AG20443 (cell line): ENCODE measurements at places on chromosomes 7 and 10.

DNA sequence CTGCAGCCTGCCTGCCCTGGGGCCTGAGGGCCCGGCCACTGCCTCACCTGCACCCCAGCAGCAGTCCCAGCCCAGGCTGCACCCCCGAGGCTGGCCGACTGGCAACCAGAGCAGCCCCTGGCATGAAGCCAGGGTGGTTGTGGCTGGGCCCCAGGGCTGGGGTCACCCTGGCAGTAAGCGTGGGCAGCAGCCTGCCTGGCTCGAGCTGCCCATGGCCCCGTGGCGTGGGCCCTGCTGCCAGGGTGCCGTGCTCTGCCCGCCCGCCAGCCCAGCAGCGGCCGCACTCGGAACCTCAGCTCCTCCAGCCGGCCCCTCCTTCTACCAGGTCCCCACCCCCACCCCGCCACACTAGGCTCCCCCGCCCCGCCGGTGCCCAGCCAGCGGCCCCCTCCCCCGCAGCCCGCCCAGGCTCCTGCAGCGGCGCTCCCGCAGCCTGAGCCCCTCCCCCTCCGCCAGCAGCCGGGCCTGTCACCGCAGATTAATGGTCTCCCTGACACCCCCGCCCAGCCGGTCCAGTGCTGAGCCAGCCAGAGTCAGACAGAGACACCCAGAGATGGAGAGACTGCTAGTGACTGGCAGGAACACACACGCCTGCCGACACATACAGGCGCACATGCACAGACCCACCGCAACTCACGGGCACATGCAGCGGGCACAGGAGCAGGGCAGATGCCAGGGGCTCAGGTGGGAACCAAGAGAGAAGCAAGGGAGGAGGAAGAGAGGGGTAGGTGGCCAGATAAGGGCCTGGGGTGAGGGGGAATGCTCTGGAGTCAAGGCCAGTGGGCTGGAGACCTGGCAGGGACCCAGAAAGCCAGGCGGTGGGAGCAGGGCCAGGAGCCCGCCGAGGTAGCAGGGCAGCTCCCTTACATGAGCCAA, 22.4 kb downstream of the KCNH2 start:
- no peak for DNase-seq

GRCh38 chr10:70117646-70118045, 15.0 kb downstream of the AIFM2 start:
- no peak for DNase-seq

DNA sequence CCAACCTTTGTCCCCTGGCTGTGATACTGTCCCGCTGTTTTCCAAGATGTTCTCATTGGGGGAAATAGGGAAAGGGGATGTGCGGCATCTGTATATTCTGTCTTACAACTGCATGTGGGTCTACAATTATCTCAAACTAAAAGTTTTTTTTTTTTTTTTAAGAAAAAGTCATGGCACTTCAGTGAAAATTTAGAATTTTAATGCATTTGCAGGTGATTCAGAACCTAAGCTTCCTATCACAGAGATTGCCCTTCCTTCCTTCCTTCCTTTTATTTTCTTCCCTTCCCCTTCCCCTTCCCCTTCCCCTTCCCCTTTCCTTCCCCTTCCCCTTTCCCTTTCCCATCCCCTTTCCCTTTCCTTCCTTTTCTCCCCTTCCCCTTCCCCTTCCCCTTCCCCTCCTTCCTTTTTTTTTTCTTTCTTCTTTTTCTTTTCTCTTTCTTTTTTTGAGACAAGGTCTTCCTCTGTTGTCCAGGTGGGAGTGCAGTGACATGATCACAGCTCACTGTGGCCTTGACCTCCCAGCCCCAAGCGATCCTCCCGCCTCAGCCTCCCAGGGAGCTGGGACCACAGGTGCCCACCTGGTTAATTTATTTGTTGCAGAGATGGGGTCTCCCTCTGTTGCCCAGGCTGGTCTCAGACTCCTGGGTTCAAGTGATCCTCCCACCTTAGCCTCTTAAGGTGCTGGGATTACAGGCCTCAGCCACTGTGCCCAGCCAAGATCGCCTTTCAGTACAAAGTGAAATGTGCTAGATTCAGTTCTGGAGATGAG, 32.0 kb downstream of the JAKMIP3 start:
- DNase-seq: no peak

DNA sequence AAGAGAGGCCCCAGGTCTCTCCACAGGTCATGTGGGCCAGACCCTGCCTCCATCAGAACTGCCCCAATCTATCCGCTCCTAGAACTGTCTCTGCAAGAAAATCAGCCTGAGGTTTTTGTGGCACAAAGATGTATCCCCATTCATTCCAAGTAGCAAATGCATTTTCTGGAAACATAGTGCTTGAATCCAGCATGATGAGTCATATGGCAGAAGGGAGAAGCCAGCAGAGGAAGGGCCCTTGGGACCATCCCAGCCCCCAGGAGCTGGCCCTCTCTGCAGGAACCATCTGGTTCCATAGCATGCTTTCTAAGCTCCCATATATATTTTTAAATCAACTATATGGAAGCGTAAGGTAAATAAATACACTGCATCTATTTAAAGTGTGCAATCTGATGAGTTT, 563.2 kb downstream of the GALNT17 start:
- no peak for DNase-seq

DNA sequence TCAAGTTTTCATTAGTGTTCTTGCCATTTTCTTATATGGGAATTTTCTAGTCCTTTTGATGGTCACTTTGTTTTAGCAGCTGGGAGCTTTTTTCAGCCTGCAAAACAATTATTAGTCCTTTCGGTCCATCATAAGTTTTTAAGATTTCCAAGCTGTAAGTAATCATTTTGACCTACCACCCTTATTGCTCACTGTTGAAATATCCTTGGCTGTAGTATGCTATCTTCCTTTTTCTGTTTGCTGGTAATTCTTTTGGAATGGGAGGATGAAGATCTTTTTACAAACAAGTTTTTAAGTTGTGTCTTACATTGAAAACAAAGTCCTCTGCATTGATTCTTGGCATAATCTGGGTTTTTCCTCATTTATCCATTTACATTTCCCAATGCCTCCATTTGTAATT, 24.0 kb downstream of the BZW2 start:
- DNase-seq: peak; percentile 40

DNA sequence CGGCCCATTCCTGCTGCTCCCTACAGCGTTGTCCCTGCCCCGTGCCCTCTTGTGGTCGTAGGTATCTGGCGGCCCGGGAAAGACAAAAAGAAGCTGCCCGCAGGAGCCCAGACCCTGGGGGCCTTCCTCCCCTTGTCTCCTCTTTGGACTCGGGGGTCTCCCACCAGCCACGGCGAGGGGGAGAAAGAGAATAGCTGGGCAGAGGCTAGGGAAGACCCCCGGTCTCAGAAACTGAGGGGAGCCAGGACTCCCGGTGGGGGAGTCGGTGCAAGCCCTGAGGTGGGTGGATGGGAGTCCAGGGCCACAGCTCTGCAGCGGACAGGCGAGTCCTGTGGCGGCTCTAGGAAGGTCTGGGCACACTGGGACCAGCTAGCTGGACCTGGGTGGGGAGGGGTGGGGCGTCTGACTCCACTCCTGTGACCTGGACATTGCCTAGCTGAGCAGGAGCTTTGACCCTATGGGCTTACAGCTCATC, 1.3 kb upstream of the SH2D4B start:
- DNase-seq: no peak

- DNase-seq: no peak
These were observed 26.5 kb upstream of the GOT1 start for GRCh38 chr10:99456931-99457288.

DNA sequence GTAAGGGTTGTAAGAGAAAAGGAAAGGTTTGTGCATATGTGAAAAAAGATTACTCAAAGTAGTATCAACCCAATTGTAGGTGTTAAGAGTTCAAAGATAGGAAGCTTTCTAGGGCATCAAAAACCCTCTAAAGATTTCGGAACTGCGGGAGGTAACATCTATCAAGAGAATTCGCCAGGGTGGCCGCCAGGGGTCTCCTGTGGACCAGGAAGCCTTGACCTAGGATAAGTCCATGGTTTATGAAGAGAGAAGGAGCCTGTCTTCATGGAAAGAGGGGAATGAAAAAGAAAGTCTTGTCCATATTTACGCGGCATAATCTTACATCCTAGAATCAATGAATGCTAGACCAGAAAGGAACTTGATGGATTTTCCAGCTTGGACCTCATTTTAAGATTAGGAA, 140.7 kb upstream of the CALCR start:
- peak; percentile 53 for DNase-seq

GRCh38 chr7:127392566-127393367, at the start of gene ZNF800:
TSS of gene ZNF800 (minus strand) at chr7:127392708. CDS start at chr7:127391557, 1,151 bp downstream.
- DNase-seq: peak; percentile 99

GRCh38 chr7:84532196-84532595, 337.6 kb upstream of the SEMA3A start:
- no peak for DNase-seq

GRCh38 chr7:40865441-40866233, 730.8 kb downstream of the SUGCT start:
- no peak for DNase-seq

DNA sequence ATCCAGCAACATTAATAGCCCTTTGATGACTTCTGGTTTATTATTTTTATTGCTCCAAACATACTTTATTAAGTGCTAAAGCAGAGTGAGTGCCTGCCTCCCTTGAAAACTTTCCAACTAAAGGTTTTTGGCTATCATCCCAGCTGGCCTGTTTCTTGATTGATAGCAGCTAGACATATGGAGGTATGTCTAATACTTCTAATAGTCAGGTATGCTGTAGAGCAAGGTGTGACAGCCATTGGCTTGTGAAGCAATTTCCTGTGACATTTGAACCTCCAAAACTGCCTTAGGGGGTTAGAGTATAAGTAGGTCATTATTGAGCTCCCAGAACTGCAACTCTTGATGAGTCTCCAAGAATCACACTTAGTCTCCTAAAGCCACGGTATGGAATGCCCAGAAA, 55.8 kb downstream of the LOXL4 start:
- DNase-seq: no peak

GRCh38 chr10:93894516-93895378, 969 bp downstream of the SLC35G1 start:
- peak; percentile 37 for DNase-seq

GRCh38 chr7:5429857-5430611, 6.4 kb upstream of the TNRC18 start:
- DNase-seq: peak; percentile 77

DNA sequence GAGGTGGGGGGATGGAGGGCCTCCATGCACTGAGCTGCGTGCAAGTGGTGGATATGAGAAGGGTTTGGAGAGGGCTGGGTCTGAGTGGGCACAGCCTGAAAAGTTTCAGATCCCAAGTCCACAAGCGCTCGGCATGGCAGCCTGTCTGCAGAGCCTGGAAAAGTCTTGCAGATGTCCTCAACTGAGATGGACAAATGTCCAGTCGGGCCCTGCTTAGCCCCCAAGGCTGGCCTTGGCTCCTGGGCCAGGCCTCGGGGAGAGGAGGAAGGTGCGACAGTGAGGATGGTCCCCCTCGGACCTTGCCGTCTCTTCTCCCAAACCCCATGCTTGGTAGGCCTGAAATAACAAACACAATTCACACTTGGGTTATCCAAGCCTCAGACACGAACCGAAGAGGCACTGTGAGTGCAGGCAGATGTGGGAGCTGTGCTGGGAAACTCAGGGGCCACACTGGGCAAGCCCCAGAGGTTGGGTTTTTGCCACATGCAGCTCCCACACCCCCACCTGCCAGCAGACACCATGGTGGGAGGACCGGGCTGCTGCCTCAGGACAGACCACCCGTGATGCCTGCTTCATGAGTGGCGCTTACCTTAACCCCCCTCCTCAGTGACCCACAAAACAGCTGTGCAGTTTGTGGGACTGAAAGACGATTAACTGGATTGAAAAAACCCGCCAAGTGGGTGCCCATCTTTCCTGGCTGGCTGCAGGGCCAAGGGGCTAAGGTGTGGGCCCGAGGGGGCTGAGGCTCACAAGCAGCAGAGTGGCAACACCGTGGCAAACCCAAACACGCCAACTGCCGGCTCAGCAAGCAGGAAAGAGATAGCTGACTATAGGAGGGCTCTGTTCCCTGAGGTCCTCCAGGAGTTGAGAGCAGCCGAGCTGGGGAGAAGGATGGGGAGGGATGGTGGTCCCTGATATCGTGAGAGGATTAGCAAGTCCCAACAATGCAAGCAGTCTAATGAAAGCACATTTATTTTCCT, 156.8 kb downstream of the RNF216 start:
- no peak for DNase-seq

DNA sequence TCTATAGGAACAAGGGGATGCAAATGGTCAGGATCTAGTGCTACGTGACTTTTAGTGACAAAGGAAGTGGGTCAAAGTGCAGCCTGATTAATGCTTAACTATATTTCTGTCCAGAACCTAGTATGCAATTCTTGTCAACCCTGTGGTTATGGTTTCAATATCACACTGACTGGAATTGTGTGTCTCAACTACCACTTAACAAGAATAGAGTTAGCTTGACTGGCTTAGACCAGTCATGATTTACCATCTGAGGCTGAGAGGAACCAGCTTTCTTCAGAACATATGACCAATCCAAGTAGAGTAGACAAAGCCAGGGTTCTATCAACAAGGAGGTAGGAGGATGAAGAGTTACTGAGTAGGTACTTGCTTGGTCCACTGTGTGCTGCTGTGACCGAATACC, 54.4 kb downstream of the MYPN start:
- no peak for DNase-seq

DNA sequence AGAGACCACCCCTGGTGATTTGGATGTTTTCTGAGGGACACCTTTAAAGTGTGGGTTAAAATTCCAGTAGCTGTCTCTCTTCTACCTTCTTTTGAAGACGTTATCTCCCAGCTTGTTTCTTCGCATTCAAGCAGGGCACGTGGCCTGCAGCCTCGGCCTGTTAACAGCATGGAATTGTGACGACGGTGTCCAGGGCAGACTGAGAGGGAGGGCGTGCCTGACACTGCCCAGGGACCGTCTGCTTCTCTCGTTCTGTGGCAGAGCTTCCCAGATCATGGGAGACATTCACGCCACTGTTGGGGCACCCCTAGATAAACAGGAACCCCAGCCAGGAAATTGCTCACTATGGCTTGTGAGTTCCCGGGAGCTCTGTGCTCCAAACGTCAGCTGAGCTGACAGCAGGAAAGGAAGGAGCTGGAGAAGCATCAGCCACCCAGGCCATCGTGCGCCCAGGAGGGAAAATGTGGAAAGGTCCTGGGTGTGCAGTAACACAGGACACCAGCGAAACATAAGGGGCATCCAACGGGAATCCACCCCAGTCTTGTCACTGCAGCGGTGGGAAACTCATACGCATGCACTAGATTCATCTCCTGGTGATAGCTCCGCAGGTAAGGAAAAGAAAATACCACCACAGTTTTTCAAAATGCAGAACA, 41.1 kb upstream of the RBM33 start:
- no peak for DNase-seq

- no peak for DNase-seq
These were observed 459.3 kb upstream of the NRP1 start for GRCh38 chr10:33793793-33794192.

- no peak for DNase-seq
These were observed 22.2 kb upstream of the WNT16 start for GRCh38 chr7:121306565-121306964.

GRCh38 chr10:194281-194680, 59.0 kb downstream of the ZMYND11 start:
- DNase-seq: no peak

DNA sequence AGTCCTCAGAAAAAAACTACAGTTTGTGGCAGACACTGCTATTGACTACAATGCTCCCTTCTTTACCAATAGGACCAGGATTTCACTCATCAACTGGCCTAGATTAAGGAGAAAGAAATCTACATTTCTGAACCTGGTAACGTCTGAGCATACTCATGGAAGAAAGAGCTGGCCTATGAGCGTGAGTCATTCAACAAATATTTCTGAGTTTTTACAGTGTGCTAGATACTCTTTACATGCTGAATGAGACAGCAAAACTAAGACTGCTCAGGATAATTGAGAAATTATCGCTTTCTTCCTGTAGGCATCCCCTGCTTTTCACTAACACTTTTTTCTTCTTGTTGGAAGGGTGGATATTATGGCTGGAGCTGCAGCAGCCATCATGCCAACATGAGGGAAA, 609.7 kb downstream of the TNS3 start:
- peak; percentile 49 for DNase-seq

GRCh38 chr10:44293306-44293778, 91.6 kb downstream of the CXCL12 start:
- DNase-seq: no peak
